Activated T-helper 17 cell treated with anti-CD3 and anti-CD28 coated beads, Interleukin-2, amount 50 U/mL, for 72 hours (primary cell): ENCODE measurements at places on chromosomes 3 and 15.
A peak's percentile ranks its signal among the peaks of the same experiment; 100 is the strongest.

DNA sequence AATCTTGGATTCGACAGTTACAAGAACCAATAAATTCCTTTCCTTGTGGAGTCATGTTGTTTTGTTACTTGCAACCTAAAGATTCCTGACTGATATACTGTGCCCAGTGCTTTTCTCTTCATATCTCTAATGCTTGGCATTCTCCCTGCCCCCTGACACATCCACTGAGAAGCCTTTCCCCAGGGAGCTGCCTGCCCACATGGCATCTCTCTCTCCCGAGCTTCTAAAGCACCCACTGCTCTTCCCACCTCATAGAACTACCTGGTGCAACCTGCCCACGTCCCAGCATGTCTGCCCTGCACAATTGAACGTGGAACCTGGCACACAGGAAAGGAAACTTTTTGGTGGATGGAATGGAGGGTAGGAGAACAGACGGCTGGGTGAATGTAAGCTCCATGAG is 6.8 kb downstream of the CYP8B1 start:
- no peak for ATAC-seq

- ATAC-seq: peak; percentile 31
Measured at GRCh38 chr15:37824717-37825382, 109.6 kb upstream of the TMCO5A start.

DNA sequence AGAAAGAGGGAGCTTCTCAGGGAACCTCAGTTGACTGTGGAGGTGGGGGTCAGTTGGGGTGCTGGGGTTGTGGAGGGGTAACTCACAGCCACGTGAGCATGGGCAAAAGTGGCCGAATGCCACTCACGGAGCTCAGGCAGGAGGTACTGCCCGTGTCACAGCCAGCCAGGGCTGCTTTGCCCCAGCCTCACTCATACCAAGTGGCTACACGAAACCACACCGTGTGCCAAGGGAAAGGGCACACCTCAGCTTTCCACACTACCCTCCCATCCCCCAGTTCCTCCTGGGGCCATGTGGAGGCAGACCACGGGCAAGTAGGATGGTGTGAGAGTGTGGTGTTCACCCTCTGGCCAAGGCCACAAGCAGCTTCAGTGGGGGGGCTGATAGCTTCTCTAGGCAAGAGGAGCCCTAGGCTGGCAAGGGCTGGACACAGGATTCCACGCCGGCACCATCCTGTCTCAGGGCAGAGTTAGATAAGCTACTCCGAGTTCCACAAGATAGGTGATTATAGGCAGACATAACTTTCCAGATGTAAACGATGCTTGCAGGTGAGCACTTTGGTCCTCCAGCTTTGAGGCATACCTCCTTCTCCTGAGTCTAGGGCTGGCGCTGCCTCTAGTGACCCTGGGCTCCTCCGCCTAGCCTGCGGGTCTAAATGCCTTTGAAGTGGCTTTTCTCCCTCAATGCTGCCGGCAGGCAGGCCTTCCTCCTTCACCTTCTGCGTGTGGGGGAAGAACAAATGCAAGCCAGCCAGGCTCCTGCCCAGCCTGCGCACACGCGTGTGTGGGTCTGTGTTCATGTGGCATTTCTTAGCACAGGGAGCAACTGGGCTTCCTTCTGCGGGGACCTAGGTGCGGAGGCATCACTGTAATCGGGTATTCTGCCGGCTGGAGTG is 25.0 kb downstream of the RGMA start:
- no peak for ATAC-seq

DNA sequence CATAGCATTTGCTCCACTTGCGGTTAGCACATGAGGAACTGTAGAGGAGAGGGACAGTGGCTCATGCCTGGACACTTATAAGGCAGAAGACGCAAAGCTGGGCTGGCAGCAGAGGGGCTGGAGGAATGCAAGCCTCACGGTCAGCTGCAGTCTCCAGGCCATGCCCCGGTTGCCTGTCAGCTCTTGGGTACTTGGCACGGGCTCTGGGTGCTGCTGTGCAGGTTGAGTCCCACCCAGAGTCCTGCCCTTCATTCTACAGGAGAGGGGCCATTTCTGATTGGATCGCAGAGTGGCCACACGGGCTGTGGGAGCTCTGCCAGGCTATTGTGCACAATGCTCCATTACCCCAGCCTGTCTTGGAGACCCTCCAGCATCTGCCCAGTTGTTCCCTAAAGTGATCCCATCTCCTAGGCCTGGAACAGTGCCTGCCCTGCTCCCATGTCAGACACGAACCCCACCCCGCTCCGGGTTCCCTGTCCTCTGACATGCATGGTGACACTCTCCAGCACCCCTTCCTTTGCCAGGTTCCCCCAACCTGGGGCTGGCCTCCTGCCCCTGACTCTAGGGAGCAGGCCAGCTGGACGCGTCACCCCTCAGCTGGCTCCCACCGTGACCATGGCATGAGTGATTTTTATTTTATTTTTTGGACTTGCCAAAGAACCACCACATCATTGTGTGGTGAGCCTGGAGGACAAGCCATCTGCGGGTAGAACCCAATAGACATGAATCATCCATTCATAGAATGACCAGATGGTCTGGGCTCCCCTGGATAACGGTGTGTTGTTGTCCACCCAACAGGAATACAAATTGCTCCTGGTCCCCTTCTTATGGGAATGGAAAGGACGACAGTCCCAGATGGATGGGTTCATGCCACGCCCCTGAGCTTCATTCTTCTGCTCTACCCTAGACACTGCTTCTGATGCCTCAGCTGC is 51.0 kb upstream of the KLF13 start:
- ATAC-seq: no peak

DNA sequence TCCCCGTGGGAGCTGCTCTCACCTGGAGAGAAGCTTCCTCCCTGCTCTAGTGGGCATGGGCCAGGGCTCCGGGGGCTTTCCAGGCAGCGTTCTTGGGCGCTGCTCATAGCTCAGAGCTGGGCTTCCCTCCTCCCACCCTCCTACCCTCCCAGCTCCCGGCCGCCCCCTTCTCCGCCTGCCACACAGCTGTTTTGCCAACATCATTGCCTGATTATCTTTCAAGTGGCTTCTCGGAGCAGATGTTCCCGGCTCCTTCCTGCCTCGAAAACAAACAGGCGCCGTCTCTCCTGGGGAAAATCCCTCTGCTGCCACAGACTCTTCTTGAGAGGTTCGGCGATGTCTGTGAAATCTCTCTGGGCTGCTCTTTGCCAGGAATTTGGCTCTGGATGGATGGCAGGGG is 195.6 kb downstream of the RPLP1 start:
- peak; percentile 31 for ATAC-seq

DNA sequence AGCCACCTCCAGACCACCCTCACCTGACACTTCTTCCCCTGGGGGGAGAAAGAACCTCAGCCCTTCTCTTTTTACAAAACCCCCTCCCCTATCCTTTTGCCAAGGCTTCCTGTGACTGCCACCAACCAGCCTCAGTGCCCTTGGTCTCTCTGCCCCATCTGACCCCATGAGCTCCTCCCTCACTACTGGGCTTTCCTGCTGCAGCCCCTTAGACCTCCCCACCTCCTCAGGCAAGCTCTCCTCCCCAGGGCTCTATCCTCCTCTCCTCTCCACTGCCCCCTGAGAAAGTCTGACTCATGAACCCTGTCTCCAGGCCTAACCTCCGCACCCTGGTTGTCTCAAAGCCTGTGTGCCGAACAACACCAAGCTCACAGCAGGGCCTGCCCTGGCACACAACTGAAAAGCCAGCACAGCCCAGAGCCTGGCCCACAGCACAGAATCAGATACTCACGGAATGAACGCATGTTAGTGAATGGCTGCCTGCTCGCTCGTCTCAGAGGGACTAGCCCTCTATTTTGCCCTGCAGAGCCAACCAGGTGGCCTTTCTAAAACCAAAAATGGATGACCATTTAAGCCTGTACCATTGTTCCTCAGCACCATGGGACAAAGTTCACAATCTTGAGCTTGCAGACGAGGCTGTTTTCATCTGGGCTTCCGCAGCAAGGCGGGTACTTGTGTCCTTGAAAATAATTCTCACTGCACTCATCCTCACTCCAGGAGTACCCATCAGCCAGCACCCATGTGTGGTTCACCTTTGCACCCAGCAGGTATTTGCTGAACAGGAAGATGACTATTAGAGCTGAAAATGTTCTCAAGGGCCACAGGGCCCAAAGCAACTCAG is 1.7 kb downstream of the CHDH start:
- no peak for ATAC-seq

GRCh38 chr3:158735296-158736033 is 3.2 kb upstream of the RARRES1 start:
- no peak for ATAC-seq

DNA sequence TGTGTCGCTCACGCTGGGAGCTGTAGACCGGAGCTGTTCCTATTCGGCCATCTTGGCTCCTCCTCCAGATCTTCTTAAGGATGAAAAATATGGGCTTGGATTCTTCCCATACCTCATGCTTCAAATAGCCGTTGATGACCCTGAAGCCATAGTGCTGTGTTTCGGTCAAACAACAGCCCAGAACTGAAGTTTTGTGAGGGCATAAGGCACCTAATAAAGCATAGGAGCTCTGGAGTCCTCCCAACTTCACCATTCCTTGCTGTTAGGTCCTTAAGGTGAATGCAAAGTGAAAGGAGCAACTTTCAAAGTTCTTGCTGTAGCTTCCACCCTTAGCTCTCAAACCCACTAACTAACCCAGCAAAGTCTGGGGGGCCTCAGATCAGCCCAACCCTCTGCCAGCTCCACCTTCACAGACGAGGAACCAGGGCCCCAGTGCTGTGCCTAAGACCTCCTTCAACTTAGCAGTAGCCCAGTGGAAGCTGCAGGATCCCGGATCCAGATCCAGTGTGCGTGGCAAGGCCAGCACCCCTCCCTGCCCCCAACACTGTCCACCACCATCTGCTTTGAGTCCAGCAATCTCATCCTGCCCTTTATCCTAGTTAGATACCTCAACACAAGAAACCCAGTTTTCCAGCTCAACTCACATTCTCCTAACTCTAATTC is at the start of gene GRK7:
TSS of gene GRK7 (plus strand) at position 321 of the 663 bp plus-strand sequence. CDS start 14,877 bp downstream, outside the sequence.
- ATAC-seq: no peak

- no peak for ATAC-seq
Measured at GRCh38 chr3:144045766-144046165, 74.1 kb downstream of the DIPK2A start.

DNA sequence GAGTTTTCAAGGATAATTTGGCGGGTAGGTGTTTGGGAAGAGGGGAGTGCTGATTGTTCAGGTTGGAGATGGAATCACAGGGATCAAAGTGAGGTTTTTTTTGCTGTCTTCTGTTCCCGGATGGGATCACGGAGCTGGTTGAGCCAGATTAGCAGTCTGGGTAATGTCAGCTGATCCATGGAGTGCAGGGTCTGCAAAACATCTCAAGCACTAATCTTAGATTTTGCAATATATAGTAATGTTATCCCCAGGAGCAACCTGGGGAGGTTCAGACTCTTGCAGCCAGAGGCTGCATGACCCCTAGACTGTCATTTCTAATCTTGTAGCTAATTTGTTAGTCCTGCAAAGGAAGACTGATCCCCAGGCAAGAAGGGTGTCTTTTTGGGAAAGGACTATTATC is 354.1 kb upstream of the SGO1 start:
- ATAC-seq: no peak

- ATAC-seq: no peak
Measured at GRCh38 chr3:156981005-156981404, 154.9 kb downstream of the LEKR1 start.
